ENCODE measurements at places on chromosomes 3 and 15. TPM values are rescaled to one million over a fixed set of nuclear protein-coding genes. Genes with fewer than 3 reads are reported as not detected.

GRCh38 chr15:39591141-39591895, 10.4 kb downstream of the THBS1 start:
- DNase-seq = no peak

The KLHL6 gene
- not detected for total RNA-seq

The PPM1M gene
- total RNA-seq = 8.3 TPM

The RGMA gene
- 4.5 TPM for total RNA-seq

- DNase-seq = no peak
These were observed 21.7 kb downstream of the FBLN2 start for GRCh38 chr3:13570391-13571194.

- DNase-seq = no peak
These were observed 264.9 kb downstream of the MEX3B start for GRCh38 chr15:81780966-81781365.

DNA sequence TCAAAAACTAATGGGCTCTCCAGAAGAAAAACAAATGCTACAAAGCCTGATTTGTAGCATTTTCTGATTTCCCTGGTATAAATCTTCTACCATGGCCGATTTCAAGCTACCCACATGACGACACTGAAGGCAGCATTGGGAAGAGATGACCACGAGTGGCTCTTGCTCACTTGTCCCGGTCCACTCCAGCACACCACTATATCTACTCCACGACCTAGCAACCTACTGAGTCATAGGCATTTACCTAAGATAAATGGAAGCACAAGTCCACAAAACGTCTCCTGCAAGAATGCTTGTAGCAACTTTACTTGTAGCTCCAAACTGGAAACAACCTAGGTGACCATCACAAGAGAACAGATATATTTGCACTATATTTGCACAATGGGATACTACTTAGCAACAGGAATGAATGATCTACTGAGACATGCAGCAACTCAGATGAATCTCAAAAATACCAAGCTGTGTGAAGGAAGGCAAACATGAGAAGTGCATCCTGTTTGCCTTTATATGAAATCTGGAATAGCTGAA, 60.8 kb upstream of the HES1 start:
- DNase-seq = no peak

GRCh38 chr3:34178415-34178814, 380.0 kb downstream of the PDCD6IP start:
- no peak for DNase-seq

DNA sequence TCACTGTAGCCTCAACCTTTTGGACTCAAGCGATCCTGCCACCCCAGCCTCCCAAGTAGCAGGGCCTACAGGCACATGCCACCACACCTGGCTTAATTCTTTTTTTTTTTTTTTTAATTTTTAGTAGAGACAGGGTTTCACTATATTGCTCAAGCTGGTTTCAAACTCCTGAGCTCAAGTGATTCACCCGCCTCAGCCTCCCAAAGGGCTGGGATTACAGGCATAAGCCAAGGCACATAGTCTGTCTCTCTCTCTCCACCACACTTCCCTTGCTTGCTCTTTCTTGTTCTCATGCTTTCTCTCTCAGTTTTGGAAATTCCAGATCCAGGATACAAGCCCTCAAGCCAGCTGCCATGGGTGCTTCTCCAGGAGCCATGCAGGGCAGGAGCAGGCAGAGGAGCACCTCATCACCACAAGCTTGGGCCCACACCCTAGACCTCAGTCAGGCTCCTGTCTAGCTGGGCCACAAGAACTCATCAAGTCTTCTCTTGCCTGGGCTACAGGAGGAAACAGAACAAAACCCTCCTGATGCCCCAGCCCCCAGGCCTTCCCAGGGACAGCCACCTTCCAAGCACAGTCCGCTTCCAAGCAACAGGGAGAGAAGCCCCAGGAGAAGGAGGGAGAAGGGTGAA, 145.3 kb upstream of the LPP start:
- no peak for DNase-seq

The CCDC71 gene
- total RNA-seq = 15.2 TPM

The TMEM42 gene
- total RNA-seq = 8.8 TPM

The SEC61A1 gene
- total RNA-seq = 176 TPM

- no peak for DNase-seq
These were observed 41.3 kb downstream of the CMTM7 start for GRCh38 chr3:32432711-32433530.

The KCNMB3 gene
- 6.7 TPM for total RNA-seq

GRCh38 chr15:57923306-57923705, 142.2 kb downstream of the ALDH1A2 start:
- DNase-seq = no peak

- no peak for DNase-seq
These were observed 203.2 kb downstream of the CGGBP1 start for GRCh38 chr3:87855616-87856015.

GRCh38 chr3:110243081-110243480, 828.5 kb upstream of the NECTIN3 start:
- DNase-seq = no peak

The SNAP23 gene
- total RNA-seq = 97.5 TPM

The CHAC1 gene
- total RNA-seq = 55.8 TPM

DNA sequence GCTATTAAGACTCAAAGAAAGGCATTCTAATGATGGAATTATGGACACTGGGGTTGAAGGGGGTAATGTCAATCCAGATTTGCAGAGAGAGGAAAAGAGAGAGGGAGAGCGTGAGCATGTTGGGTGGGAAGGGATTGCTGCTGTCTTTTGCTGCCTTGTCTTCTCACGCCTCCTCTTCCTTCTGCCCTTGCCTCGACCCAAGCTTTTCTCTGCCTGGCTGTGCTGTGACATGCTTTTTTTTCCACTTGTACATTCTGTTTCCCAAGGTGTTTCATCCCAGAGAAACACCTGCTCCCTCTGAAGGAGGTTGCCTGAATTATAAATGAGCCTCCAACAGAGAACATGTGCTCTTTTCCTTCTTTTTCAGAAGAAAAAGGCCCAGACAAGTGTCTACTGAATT, 80.3 kb downstream of the BDH1 start:
- no peak for DNase-seq

GRCh38 chr3:96706509-96706908, 107.9 kb upstream of the EPHA6 start:
- no peak for DNase-seq

GRCh38 chr3:185729337-185730055, 95.3 kb downstream of the IGF2BP2 start:
- DNase-seq = no peak

Data from Caco-2 (cell line).